Activated CD8-positive, alpha-beta memory T cell treated with anti-CD3 and anti-CD28 coated beads for 4 hours (primary cell): ENCODE measurements at places on chromosomes 2 and 18.

- DNase-seq: no peak
Measured at GRCh38 chr18:31609886-31610285, 18.2 kb downstream of the TTR start.

GRCh38 chr2:110766291-110766690, 33.9 kb downstream of the ACOXL start:
- DNase-seq: no peak

GRCh38 chr2:190583507-190584337, 49.2 kb upstream of the NEMP2 start:
- no peak for DNase-seq

DNA sequence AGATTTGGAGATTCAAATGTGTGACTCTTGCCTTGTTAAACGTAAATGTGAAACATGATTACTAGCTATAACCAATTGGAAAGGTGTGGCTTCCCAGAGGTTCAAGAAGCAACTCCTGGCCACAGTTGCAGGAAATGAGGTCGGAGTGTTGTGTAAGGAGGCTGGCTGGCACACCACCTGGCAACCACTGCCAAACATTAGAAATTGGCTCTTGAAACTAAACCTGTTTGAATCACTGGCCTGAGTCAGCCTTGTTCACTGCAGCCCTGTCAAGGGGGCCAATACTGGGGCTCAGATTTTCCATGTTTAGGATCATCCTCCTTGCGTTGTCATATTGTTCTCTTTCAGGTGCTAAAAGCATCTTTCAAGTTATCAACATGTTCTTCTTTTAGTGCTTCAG, 206.3 kb downstream of the ARL6IP6 start:
- DNase-seq: no peak

DNA sequence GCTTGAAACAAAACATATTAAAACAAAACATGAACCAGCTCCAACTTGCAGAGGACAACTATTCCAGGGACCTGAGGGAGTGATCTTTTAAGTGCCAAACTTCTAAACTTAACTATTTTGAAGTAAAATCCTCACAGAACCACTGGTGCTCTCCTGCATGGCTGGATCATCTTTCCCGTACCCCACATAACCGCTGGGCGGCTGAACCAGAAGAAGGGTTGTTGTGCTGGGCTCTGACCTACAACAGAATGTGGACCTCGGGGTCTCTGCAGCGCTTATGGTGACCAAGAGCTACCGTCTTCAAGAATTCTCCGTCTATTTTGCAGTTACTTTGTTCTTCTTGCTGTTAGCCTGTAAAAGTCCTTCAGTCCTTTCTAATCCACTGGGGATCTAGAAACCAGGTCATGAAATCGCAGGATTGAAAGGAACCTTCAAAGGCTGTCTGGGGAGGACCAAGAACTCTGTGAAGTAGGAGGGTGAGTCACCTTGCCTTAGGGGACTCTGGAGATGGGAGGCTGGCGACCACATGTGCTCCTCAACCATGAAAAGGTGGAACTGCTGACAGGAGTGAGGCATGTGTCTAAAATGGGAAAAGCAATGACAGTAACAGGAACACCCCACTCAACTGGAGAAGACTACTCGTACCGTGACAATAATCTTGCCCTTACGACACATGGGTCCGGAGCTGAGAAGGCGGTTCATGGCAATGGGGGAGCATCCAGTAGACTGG, 46.6 kb downstream of the HDLBP start:
- no peak for DNase-seq

DNA sequence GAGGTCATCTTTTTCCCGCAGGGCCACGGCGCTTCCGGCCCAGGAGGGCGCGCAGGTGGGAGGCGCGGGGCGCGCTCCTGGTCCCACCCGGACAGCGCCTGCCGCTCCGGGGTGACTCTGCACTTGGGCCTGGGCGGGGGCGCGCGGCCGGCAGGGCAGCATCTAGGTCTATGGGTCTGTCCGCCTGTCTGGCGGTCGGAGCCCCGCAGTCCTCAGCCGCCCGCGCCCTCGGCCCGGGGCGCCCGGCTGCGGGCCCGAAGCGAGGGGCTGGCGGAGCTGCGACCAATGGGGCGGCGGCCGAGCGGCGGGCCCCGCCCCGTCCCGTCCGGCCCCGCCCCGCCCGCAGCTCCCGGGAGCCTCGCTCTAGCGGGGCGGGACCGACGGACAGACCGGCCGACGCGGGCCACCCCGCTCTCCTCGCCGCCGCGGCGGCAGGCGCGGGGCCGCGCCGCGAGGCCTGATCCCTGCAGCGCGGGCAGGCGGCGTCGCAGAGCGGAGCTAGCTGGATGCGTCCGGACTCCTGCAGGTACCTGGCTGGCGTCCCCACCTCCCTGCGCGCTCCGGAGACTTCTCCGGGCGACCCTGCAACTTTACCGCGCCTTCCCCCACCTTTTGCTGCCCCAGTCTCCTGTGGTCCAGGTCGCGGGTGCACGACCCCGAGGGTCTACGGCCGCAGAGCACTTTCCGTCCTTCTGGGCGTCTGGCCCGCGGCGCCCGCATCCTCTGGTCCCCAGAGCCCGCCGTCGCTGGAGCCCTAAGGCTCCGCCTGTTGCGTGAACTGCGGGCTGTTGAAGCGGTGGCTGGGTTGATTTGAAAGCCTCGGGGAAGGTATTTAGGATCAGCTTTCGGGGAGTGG, at the start of gene KCNS3:
KCNS3 (plus strand) TSS at position 387 of the 856 bp plus-strand sequence. CDS start 52,342 bp downstream, outside the sequence.
- no peak for DNase-seq

GRCh38 chr2:69567157-69567908, 76.2 kb downstream of the AAK1 start:
- DNase-seq: no peak

DNA sequence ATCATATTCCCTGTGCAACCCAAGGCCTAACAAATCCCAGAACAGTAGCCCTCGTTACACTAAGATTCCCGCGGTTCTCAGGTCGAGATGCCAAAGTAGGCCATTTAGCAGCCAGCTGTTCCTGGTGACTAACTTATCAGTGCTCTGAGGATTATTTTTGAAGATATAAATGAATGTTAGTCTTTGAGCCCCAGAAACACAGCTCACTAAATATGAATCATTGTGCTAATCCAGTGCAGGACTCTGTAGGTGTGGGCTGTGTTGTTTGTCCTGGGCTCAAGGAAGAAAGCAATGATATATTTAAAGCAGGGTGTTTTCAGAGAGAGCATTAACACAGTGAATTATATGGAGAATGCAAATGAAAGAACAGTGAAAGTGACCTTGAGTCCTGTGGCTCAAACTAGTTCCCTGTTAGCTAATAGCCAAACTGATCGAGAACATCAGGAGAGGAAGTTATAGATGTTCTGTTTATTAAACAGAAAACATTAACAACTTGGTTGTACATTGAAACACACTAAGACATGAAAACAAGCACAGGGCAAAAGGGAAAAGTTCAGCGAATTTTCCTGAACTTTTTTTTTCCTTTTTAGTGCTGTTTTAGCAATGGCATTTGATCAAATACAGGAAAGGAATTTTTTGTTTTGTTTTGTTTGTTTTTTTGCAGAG, 228.3 kb downstream of the RNF152 start:
- no peak for DNase-seq

- DNase-seq: peak; percentile 14
Measured at GRCh38 chr2:149167001-149167780, 128.7 kb downstream of the LYPD6B start.

DNA sequence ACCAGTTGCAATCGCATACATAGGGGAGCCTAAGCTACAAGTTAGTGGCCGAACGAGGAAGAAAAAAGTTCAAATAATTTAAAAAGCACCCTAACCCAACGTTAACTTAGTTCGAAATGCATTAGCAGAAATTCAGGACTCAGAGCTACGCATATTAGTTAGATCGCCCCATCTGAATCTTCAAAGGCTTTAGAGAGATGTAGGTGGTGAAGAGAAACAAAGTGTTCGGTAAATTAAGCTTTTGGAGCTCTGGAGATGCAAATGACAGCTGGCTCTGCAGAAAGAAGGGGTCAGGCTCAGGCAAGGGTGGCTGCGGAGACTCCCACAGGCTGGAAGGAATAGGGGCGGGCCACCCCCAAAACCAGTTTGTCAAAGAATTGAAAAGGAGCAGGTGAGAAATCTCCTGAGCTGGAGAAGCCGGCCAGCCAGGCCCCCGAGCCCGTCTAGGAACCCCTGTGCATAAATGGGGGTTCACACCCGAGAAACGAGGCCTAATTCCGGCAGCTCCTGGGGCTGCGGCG, 621 bp downstream of the TXNL1 start:
- no peak for DNase-seq

DNA sequence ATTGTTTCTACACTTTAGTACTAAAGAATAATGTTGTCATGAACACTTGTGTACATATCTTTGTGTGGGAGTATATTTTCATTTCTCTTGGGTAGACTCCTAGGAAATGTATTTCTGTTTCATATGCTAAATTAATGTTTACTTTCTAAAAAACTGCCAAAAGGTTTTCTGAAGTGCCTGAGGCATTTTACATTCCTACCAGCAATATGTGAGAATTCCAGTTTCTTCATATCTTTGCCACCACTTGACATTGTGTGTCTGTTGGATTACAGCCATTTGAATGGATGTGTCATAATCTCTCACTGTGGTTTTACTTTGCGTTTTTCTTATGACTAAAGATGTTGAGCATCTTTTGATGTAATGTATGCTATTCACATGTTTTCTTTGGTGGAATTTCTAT, 428.2 kb upstream of the KCNH7 start:
- no peak for DNase-seq

GRCh38 chr2:188610050-188610444, 318.4 kb downstream of the GULP1 start:
- DNase-seq: no peak

DNA sequence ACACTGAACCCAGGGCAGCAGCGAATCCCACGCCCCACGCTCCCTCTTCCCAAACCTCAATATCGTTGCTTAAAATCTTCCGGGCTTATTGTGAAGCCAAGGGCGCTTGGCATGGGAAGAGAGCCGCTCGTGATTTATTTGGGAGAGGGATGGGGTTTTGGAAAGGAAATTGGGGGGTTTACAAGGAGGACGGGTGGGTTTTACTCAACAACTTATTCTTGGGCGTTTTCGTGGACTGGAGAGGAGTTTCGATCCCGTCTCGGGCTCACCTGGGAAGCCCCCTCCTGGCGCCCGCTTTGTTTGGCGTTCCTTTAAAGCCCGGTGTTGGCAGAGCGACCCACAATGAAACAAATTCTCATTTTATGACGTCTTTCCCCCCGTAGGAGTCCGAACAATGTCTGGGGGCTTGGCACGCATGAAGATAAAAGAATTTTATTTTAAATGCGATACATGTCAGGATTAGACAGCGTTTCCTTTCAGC, 135.3 kb downstream of the INSIG2 start:
- no peak for DNase-seq

GRCh38 chr2:161486111-161486510, 70.0 kb downstream of the TBR1 start:
- no peak for DNase-seq

- DNase-seq: no peak
Measured at GRCh38 chr2:651951-652373, 25.2 kb downstream of the TMEM18 start.

- no peak for DNase-seq
Measured at GRCh38 chr2:207504513-207505170, 25.1 kb upstream of the CREB1 start.

GRCh38 chr2:204012072-204012653, 75.6 kb downstream of the ICOS start:
- no peak for DNase-seq
